Heart left ventricle (tissue), 16 donors: ENCODE measurements at places on chromosomes 3 and 15. TPM values are rescaled to one million over a fixed set of nuclear protein-coding genes. Genes with fewer than 3 reads are reported as not detected.

The LRRC31 gene
- polyA plus RNA-seq, result not detected

The FSTL1 gene
- 146 TPM for polyA plus RNA-seq

The SI gene
- 0.01 TPM for polyA plus RNA-seq

The BTD gene
- polyA plus RNA-seq, result 4.2 TPM

The ST6GAL1 gene
- 69.9 TPM for polyA plus RNA-seq

The PCOLCE2 gene
- polyA plus RNA-seq, result 60.1 TPM

The IGDCC3 gene
- polyA plus RNA-seq, result not detected

The EFHB gene
- 0.14 TPM for polyA plus RNA-seq

The GPR160 gene
- polyA plus RNA-seq, result 0.65 TPM

The CCDC39 gene
- polyA plus RNA-seq, result not detected

The MAN2A2 gene
- polyA plus RNA-seq, result 42.3 TPM

The GOLGA6B gene
- polyA plus RNA-seq, result not detected

DNA sequence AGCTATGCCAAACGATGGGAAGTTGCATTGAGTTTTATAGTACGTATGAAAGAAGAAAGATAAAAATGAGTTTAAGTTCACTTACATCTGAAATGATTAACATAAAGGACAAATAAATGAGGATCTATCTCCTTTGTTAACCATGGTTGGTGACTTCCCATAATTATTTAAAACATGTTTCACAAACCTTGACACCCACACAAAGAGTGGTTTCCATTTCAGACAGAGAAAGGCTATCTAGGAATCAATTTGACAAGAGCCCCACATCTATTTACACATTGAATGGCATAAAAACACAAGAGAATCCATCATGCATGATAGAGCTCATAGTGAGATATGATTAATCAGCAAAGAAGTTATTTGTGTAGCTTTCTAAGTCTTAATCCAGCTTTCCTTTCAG, 14.2 kb upstream of the MTMR10 start:
- DNase-seq, result no peak

DNA sequence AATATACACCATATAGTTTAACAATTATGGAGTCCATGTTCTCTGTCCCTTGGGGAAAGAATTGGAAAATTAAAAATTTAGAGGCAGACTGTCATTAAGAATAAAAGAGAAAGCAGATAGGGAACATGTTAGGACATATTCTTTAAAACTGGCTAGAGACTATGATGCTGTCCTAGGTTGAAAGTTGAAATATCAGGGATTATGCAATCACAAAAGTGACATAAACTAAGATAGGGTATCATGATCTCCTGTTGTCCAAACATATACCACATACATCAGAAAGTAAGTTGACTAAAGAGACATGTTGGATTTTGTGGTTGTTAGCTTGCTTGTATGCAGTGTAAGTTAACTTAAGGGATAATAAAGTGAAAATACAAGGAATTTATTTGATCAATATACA, 9.9 kb upstream of the EID1 start:
- DNase-seq, result no peak

DNA sequence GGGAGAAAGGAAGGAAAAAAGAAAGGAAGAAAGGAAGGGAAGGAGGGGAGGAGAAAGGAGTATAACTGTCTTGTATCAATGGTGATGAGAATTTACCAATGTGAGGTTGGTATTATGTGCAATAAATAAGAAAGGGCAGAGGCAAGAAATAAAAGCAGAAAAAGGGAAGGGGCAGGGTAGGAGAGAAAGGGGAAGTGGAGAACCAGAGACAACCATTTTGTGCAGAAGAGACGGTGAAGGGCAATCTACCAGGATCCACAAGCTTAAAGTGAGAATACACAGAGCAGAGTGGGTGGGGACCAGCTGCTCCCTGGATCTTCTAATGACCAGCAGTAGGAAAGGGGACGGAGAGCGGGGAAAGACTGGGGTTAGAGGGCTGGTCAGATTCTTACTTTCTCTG, 106.9 kb upstream of the SLCO2A1 start:
- no peak for DNase-seq

- DNase-seq, result peak; percentile 37
These were observed 581 bp downstream of the SH3BP5 start for GRCh38 chr3:15331606-15332404.

DNA sequence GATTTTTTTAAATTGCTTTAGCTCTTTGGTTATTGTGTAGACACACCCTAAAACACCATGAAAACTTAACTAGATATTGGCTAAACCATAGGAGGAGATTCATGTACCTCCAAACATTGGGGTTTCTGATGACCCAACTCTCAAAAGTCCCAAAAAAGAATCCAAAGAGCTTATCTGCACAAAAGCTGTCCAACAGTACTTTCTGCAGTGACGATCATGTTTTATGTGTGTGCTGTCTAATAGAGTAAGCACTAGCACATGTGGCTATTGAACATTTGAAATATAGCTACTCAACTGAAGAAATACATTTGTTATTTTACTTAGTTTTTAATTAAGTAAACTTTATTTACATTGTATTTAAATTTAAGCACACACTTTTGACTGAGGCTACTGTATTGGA, 818.2 kb upstream of the LMCD1 start:
- DNase-seq, result no peak

DNA sequence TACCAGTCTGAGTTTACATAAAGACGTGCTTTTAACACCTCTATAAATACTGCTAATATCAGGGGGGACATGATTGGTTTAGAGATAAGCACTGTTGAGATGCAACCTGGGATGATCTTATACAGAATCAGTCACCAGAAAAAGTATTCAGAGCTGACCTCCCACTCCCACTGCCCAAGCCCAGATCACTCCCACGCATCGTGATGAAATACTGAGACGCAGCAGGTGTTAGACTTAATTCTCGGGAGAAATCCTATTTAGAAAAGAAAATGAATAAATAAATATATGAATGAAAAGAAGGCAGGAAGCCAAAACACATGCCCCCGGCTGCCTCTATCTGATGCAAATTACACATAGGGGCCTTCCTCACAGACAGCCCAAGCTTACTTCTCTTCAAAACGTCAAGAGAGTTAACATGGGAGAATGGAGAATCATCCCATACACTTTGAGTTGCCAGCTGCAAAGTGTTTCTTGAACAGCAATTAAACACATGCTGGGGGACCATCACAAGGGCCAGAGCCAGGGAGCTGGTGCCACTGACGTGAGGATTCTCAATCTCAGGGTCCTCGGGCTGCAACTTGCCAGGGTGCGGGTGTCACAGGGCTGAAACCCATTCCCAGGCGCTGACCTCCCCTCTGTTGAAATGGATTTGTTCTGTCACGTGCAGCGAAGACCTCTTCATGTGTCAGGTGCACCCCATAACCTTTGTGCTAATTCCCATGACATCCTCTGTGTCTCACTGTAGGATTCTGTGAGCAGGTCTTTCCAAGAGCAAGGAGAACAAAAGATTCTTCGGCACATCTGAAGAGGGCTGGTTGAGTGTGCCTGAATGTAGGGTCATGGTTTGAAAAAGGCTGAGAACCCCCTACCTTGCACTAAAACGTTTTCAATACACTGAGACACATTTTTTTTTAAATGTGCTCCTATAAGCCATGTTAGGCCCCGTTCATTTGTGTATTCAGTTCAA, 764.2 kb upstream of the ARRDC4 start:
- DNase-seq, result no peak

- no peak for DNase-seq
These were observed 7.8 kb downstream of the ANAPC13 start for GRCh38 chr3:134477938-134478337.

DNA sequence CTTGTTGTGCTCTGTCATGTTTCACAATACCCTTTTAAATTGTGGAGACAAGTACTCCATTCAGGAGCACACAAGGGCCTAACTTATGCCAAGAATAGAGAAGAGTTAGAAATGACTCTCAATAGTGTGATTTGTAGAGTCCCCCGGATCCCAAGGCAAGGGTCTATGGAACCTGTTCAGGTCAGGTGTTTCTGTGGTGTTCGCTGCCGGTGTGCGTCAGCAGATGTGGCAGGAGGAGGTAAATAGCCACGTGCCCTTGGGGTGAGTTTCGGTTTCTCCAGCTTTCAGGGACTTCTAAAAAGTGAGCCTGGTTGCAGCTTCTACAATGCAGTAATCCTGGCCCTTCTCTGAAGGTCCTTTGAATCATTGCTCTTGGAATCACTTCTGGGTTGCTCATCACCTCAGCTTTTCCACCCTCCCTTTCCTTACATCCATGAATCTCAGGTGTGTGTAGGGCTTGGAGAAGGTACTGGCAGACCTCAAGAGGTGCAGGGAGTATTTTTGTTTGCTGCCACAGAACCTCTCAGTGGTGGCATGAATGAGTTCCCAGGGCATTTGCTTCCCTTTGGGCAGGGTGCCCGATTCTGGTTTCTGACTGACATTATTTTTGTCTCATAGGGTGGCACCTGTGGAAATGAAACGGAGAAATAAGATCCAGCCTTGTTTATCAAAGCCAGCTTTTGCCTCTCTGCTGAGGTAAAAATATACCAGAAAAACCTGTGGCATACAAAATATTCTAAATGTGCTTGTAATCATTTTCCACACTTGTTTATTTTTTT, 7.3 kb downstream of the ST3GAL6 start:
- peak; percentile 50 for DNase-seq

DNA sequence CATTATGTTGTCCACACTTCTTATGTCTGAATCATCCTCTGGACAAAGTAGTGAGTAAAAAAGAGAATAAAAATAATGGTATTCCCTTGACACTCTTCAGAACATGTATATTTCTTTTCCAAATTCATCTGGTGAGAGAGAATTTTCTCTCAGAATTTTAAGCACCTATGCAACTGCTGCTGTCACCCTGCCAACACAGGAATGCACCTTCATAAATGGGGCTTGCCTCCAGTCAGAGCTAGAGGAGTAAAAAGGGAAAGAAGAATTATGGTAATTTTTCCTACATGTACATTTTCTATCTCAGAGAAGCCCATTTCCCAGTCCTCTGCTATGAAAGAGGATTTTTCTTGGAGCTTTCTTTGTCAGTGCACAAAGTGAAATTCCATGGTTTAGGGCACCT, 92.2 kb upstream of the ALCAM start:
- no peak for DNase-seq

- DNase-seq, result no peak
These were observed 76.2 kb upstream of the ADAMTS9 start for GRCh38 chr3:64763980-64764379.

- no peak for DNase-seq
These were observed 4.9 kb downstream of the UBR1 start for GRCh38 chr15:43100971-43101370.

- DNase-seq, result no peak
These were observed 21.9 kb downstream of the AKAP13 start for GRCh38 chr15:85402195-85402881.

DNA sequence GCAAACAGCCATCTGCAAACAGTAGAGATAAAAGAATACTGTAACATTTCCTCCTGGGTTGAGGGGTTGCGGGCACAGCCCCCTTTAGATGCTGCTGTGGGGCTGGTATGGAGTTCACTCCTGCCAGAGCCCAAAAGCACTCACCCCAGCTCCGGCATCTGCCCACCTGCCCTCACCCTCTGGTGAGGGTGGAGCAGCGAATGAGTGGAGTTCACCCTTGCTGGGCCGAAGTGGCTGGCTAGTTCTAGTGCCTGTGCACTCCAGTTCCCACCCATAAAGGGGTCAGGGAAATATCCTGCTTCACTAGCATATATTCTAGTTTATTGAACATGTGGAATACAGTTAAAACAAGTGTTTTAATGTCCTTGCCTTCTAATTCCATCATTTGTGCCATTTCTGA, 209.7 kb upstream of the SGO1 start:
- no peak for DNase-seq

GRCh38 chr3:111850537-111850936, 8.5 kb upstream of the PHLDB2 start:
- no peak for DNase-seq

DNA sequence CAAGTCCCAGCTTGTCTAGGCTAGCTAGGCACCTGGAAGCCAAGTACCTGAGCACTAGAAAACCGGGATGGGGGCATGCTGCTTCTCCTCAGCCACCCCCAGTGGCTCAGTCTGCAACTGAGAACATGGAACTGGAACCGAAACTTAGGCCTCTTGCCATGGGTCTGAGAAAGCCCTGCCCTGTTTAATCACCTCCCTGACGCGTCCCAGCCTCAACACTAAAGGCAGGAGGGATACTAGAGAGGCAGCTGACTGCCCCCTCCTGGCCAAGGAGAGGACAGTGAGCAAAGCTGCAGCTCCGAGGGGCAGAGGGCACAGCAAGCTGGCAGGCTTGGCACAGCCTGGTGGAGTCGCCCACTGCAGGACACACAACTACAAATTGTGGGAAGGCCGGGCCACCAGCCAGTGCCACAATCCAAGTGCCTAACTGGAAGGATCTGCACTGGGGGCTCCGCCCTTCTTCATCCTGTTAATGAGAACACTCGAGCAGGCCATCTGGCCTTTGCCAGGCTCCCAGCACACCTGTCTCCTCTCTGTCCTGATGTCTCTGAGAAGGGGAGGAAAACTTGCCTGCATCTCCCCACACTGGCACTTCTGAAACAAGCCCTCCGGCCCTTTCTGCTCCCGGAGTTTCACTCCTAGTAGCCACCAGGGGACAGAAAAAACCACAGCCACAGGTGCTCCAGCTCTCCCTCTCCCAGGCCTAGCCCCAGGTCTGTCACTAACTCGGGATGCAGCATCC, 53.7 kb downstream of the BDH1 start:
- no peak for DNase-seq

GRCh38 chr3:153591561-153592245, 429.7 kb downstream of the RAP2B start:
- no peak for DNase-seq

- no peak for DNase-seq
These were observed 11.3 kb downstream of the SELENOS start for GRCh38 chr15:101266034-101266433.

DNA sequence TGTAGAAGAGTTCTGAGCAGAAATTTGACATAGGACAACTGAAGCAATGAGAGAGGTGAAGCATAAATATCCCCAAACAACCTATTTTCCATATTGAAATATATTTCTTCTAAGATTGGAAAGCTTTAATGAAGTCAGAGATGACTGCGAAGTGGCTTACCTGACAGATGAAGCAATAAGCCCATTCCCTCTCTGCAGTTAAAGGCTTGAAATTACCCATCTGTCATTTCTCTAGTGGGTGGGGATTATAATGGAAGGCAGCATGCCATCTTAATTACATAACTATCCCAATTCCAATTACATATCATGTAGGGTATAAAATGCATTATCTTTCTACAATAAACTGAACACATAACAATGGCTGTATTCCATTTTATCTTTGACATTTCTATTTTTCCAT, 1070.5 kb downstream of the SI start:
- DNase-seq, result no peak

- DNase-seq, result peak; percentile 61
These were observed 53.7 kb downstream of the CCDC54 start for GRCh38 chr3:107430996-107431245.

GRCh38 chr3:195204360-195205163, 66.4 kb downstream of the XXYLT1 start:
- no peak for DNase-seq
